ENCODE measurements at places on chromosomes 1 and 21. TPM values are rescaled to one million over a fixed set of nuclear protein-coding genes. Genes with fewer than 3 reads are reported as not detected.

F5 gene
- 0.82 TPM for total RNA-seq

LCE1D gene
- total RNA-seq: not detected

C1orf116 gene
- 27.7 TPM for total RNA-seq

FMO2 gene
- total RNA-seq: 12.5 TPM

CHD5 gene
- 0.14 TPM for total RNA-seq

PRMT6 gene
- total RNA-seq: 15.7 TPM

- no peak overlapping the region for H3K4me3 ChIP-seq
- no peaks in the 10 kb centered on the region for H3K27me3 ChIP-seq
- DNase-seq: no peak
Measured at GRCh38 chr1:44242746-44243145, 29.5 kb downstream of the DMAP1 start.

GRCh38 chr1:11927866-11928592, 1.8 kb upstream of the KIAA2013 start:
- H3K4me1 ChIP-seq: peaks cover 22% of the 10 kb centered on the region
- no peak overlapping the region for H3K4me3 ChIP-seq
- no peaks in the 10 kb centered on the region for H3K27me3 ChIP-seq
- no peak for DNase-seq

DNA sequence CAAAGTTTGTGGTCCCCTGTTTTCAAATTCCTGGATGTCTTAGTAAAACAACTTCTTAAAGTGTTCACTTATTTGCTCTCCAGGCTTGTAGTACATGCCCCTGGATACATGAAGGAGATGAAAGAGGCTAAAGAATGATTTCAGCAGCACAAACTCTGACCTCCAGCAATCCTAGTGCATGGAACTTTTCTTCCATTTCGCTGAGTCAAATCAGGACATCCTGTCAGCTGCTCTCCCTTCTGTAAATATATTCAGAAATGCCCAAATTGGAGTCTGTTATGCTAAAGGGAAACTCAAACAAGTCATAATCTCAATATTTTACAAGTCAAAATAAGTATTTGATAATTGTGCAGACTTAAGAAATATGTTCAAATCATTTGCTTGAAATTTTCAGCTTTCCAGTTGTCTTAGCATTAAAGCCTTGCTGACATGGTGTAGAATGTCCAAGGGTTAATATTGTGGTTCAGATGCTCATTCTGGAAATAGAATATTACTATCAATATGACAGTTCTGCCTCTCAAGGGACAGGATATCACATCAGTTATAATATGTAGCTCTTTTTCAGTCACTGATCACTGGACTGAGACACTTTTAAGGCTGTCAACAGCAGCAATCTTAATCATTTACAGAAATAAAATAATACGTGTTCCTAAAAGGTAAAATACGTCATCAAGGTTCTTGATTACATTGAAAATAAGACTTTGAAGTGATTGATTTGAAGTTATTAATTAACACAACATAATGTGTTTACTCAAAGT, 1157.3 kb downstream of the PLA2G4A start:
- no peak overlapping the region for H3K27ac ChIP-seq
- no peak for DNase-seq
- no peaks in the 10 kb centered on the region for H3K4me1 ChIP-seq

DNA sequence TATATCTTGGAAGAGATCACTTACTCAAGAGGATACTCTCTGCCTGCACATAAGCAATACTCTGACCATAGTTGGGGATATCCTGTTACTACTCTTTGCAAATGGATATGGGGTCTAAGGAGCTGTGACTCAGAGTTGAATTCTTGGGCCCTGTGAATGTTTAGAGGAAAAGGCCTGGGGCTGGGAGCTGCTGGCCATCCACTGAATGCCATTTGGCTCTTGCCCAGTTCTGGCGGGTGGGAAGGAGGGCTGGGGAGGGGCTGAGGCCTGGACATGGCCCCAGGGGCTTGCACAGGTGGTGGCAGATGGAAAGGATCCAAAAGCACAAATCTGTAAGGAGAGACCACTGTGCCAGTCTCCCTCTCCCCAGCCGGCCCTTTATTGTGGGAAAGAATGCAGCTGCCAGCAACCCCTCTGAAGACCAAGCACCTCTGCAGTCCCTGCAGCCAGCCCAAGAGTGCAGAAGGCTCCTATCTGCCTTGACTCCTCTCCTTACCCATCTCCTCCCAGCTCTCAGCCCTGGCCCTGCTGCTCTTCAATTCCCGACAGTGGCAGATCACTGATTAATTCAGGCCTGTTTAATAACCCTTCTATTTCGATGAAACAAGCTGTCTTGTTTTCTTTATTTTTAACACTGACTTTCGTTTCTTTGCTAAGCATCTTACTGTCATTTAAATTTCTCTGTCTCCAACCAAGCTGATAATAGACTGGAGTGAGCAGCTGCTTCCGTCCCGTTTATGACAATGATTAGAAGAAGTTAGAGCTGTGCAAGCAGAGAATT, 12.1 kb downstream of the PLXNA2 start:
- H3K27me3 ChIP-seq: no peaks in the 10 kb centered on the region
- H3K4me3 ChIP-seq: no peak overlapping the region
- peak overlapping the region; percentile 65 for H3K27ac ChIP-seq
- no peaks in the 10 kb centered on the region for H3K36me3 ChIP-seq
- DNase-seq: no peak
- H3K4me1 ChIP-seq: peaks cover 68% of the 10 kb centered on the region

DNA sequence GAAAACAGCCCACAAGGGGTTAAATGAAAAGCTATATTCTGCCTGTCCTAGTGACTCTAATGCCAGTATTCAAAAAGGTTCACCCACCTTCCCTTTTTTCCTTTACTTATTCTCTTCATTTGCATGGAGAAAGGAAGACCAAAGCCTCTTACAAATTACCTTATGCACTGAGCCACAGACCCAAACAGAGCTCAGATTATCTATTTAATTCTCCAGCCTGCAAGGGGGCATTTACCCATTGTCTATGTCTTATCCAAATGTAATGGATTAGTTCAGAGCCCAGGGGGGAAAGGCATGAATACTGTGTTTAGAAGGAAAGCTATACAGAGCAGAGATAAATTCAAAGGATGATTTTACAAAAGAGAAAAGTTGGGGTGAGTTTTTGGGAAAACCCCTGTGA, 388.5 kb downstream of the OMA1 start:
- H3K4me1 ChIP-seq: no peaks in the 10 kb centered on the region
- no peaks in the 10 kb centered on the region for H3K27me3 ChIP-seq
- no peak for DNase-seq
- H3K4me3 ChIP-seq: no peak overlapping the region
- no peaks in the 10 kb centered on the region for H3K36me3 ChIP-seq

- DNase-seq: peak; percentile 61
- no peaks in the 10 kb centered on the region for H3K36me3 ChIP-seq
- H3K27me3 ChIP-seq: peaks cover 47% of the 10 kb centered on the region
- H3K27ac ChIP-seq: no peak overlapping the region
Measured at GRCh38 chr1:31181515-31182343, 58.0 kb downstream of the NKAIN1 start.

GRCh38 chr1:164320790-164321731, 237.9 kb upstream of the PBX1 start:
- H3K36me3 ChIP-seq: no peaks in the 10 kb centered on the region
- H3K27ac ChIP-seq: no peak overlapping the region
- peaks cover 21% of the 10 kb centered on the region for H3K27me3 ChIP-seq
- DNase-seq: peak; percentile 20
- no peaks in the 10 kb centered on the region for H3K4me1 ChIP-seq

DNA sequence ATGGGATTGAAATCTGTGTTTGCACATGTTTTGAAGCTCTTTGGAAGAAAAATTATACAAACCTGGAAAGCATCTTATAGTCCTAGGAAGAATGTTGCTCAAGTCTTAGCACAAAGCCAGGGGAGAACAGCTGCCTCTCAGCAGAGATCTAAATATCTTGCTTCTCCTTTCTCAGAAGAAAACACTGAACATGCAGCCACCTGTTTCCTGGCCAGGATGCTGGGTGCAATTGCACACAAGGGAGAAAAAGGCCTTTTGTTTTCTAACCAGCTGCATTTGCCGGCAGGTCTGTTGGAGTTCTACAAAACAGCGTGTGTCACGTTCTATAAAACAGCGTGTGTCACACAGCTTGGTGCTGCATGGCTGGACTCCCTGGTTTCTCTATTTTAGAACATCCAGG, 259.6 kb upstream of the PLD5 start:
- no peaks in the 10 kb centered on the region for H3K36me3 ChIP-seq
- no peak overlapping the region for H3K27ac ChIP-seq
- DNase-seq: no peak
- H3K4me1 ChIP-seq: no peaks in the 10 kb centered on the region

DNA sequence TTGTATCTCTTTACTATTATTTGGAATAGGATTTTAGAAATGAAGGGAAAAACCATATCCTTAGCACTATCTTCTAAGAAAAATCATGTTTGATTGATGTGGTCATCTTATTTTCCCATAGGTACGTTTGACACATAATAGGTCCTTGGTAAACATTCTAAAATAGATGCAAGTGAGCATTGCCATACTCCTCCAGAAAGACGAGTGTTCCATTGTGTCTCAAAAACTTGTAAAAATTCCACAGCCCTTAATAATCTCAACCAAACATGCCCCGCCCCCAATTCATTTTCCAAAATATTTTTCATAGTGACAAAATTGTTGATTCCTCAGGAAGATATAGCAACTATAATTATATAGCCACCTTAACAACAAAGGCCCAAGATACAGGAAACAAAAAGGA, 113.4 kb downstream of the CD247 start:
- DNase-seq: no peak
- H3K27me3 ChIP-seq: no peaks in the 10 kb centered on the region
- H3K27ac ChIP-seq: no peak overlapping the region
- H3K4me1 ChIP-seq: no peaks in the 10 kb centered on the region
- no peak overlapping the region for H3K4me3 ChIP-seq
- peaks cover 3% of the 10 kb centered on the region for H3K36me3 ChIP-seq

DNA sequence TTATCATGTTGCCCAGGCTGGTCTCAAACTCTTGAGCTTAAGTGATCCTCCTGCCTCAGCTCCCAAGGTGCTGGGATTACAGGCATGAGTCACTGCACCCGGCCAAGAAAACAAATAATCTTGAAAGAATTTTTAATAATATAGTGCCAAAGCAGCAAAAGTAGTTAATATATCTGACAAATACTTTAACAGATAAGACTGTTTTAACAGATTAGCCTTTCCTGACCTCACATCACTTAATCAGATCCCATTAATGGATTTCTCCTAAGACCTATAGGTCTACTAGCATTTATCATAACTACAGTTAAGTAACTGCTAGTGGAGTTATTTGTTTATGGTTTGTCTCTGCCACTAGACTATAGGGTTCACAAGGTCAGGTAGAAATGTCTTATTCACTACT, 61.1 kb upstream of the HP1BP3 start:
- H3K36me3 ChIP-seq: peaks cover 30% of the 10 kb centered on the region
- H3K27me3 ChIP-seq: no peaks in the 10 kb centered on the region
- no peak overlapping the region for H3K27ac ChIP-seq
- H3K4me3 ChIP-seq: no peak overlapping the region

DNA sequence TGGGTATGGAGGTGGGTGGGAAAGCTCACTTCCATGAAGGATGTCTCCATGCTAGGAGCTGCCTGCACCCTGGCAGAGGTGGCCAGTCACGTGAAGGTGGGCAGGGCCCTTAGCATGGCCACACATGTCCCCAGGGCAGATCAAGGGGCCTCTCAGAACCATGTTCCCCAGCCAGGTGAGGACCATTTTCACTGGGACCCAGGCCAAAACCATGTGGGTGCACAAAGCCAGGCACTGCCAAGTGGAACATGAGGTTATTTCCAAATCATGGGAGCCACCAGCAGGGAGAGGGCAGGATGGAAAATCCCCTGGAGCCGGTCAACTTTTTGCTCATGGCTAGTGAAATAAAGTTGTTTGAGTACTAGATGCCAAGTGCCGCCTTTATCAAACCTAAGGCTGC, 9.7 kb downstream of the ZNF692 start:
- no peaks in the 10 kb centered on the region for H3K27me3 ChIP-seq
- H3K27ac ChIP-seq: no peak overlapping the region
- H3K4me3 ChIP-seq: no peak overlapping the region
- H3K4me1 ChIP-seq: no peaks in the 10 kb centered on the region
- peaks cover 46% of the 10 kb centered on the region for H3K36me3 ChIP-seq
- DNase-seq: no peak
